ENCODE measurements at places on chromosomes 13 and 19.

GRCh38 chr19:39160889-39161672, 35.5 kb downstream of the PAK4 start:
- DNase-seq = no peak

DNA sequence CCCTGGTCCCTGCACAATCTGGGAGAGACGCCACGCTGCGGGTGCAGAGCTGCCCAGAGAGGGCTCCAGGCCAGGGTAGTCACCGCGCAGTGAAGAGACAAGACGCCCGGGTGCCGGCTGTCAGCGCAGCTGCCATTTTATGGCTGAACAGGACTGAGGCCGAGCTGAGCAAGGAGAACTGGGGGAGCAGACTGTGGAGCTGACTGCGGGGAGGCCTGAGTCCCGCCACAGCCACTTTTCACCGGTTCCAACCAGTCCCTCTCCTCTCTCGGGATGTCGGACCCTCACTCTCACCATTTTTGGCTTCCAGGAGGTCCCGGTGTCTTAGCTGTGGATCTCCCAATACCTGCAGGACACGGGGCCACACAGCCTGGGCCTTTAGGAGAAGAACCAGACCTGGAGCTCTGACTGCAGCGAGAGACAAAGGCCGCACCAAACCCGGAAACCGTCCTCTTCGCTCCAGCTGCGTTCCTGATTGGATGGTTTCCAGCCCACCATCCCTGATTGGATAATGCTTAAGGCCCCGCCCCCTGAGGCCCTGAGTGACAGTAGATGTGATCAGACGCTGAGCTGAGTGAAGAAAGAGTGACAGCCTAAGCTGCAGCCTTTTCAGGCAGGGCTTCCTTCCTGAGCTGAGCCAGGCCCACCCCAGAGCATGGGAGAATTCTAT, at the start of gene ZNF626:
Gene ZNF626 (minus strand): TSS at position 422 of the 670 bp plus-strand sequence. CDS start 125 bp downstream, at position 297.
- DNase-seq = no peak

GRCh38 chr13:111066544-111066943, 48.6 kb upstream of the ARHGEF7 start:
- no peak for DNase-seq

GRCh38 chr19:47994209-47994802, at the start of gene ELSPBP1:
Gene ELSPBP1, plus strand, starts transcription at chr19:47994632. Its CDS starts 14,036 bp downstream, at chr19:48008668.
- no peak for DNase-seq

Measured in NCI-H524 (cell line).